GOT3 (cell line): ENCODE measurements at places on chromosomes 5 and 9.

GRCh38 chr9:133919253-133920115 is 72.6 kb downstream of the VAV2 start:
- no peak for DNase-seq

DNA sequence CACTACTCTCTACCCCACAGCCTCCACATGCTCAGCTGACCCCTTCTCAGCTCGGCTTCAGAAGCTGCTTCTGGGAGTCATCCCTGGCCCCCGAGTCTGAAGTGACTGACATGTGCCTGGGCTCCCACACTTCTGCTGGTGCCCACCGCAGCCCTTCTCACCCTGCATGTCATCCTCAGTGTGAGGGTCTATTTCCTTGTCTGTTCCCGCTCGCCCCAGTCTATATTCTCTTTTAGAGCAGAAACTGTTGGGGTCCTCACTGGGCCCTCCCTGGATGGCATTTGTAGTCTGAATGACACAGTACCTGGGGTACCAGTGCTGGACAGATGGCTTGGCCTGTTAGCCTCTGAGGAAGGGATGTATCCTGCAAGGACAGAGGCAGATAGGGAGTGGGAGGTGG is 5.3 kb downstream of the ECSCR start:
- DNase-seq = no peak

- no peak for DNase-seq
These were observed 614.5 kb downstream of the MAT2B start for GRCh38 chr5:164119806-164120447.

DNA sequence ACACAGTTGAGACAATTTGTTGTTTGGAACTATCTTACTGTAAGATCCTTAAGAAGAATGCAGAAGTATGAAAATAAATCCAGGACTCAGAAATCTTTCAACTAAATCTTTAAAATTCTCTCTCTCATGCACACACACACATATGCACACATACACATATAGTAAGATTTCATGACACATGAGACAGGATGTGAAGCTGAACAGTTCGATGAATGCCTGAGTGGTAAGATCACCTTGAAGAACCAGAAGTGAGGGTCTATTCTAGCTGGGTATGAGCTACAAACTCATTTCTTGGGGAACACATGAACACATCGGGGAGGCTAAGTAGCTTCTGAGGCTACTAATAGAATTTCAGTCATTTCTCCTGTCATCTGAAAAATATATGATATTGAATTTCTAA is 153.6 kb downstream of the TMC1 start:
- DNase-seq = no peak

DNA sequence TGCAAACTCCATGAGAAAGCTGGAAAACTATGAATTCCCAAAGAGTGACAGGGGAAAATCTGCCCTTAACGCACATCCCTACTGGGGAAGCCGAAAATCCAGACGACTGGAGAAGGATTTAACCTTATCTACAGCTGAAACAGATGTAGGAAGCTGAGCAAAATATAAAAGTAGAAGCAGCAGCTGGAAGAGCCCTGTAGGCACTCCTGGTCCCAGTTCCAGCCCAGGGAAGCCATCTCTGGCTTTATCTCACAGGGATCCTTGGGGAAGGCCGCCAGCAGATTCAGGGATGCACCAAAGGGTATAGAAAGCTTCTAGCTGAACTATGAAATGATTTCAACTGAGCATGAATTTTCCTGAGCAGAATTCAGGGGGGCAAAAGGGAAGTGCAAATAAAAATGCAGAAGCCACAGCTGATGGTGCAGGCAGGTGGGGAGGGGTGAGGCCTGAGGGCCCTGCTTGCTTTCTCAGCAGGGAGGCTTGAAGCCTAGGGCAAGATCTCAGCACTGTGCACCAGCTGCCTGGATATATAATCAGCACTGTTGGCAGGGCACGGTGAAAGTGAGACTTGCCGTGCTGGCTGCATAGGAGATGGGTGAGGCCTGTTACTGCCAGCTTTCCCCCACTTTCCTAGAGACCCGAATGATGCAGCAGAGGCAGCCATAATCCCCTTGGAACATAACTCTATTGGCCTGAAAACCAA is 2019.5 kb upstream of the NUDT12 start:
- no peak for DNase-seq

- no peak for DNase-seq
These were observed 7.1 kb upstream of the PCSK1 start for GRCh38 chr5:96440185-96440538.

DNA sequence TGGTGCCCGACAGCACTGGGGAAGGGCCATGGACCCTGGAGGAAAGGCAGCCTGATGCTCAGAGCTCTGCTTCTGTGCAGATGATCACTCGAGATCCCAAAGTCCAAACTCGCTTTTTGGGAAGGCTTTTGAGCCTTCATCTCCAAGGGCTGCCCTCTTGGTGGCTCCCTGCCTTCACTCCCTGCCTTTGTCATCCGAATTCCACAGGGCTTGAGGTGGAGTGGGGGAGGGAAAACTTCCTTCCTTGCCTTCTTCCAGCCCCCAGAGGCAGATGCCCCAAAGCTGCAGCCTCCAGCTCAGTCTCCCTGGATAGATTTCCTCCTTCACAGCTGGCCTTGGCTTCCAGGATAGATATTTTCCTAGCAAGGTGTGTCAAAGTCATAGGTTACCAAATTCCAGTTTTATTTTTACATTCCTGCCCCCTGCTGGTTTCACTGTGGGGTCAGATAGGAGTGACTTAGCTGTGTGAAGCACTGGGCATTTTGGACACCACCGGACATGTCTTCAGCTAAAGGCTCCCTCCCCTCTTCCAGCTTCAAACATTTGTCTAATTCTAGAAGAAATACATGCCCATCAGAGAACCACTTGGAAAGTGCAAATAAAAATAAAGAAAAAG is 268.2 kb downstream of the HSPA4 start:
- no peak for DNase-seq

DNA sequence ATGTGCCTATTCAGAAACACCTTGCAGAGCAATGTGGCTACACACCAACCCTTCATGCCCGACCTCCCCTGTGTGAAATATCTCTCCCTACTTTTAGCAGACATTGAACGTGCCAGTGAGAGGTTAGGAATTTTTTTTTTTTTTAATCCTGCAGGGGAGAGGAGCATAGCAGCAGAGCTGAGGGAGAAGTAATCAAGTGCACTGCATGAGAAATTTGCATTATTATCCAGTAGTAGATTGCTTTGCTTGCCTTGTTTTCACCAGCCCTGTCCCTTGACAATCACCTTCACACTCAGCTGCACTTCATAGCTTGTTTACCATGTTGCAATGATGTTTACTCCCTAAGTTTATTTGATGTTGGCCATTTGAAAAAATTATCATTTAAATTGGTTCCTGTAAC is 489.6 kb upstream of the ZNF608 start:
- no peak for DNase-seq

DNA sequence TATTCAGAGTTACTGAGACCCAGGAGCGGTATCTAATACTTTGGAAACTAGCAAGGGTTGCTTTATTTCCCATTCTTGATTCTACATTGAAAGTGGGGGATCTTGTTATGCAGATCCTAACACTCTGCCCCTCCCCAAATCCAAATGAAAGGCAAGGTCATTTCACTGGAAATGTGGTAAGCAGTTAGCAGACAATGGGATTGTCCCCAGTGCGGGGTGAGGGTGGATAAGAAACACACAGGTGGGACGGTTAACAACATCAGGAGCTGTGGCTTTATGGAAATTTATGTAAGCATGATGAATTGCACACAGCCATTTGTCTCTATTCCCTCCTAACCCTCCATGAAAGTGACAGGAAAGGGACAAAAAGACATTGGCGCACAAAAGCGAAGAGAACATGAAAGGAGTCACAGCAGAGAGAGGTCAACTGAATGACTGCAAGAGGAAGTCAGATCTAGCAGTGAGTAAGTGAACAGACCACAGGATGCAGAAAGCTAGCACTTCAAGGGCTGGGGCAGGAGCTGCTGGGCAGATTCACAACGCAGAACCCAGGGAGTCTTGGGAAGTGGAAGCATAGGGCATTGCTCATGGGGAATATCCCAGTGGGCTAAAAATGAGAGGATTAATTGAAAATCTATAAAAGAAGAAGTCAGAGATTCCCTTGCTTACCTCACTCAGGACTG is 184.4 kb downstream of the HSD17B3 start:
- DNase-seq = no peak

DNA sequence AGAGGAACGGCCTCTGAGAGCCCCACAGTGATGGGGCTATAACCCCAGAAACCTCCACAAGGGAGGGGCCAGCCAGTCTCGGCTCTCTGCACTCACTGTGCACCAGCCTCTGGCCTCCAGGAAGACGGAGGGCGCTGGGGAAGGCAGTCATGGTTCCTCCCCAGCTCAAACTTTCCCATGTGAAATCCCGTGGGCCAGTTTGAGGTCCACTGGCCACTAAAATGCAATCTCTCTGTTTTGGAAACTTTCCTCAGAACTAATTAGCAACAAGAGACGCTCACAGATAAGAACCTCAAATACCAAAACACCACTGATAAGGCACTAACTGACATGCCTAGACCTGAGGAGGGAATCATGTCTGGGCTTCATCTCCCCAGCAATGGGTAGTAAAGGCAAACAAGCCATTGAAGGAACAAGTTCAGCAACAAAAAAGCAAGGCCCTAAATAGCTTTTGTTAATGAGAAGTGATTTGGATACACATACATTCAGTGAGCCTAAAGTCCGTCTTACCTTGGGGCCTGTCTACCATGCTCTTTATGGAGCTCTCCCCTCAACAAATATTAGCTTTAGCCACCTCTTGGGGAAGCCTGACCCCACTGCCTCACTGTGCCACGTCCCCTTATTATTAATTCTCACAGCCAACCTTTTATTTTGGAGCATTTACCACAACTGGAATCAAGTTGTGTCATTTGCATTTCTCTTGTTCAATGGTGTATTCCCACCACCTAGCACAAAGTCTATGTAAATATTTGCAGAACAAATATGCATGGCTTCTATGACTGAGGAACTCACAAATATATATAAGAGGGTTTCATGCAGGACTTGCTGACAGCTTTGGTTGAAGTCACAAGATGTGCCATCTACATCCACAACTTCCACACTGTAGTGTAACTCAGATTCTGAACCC is 56.1 kb upstream of the GLRX start:
- no peak for DNase-seq

GRCh38 chr5:75961818-75962217 is 121.4 kb upstream of the SV2C start:
- DNase-seq = no peak

DNA sequence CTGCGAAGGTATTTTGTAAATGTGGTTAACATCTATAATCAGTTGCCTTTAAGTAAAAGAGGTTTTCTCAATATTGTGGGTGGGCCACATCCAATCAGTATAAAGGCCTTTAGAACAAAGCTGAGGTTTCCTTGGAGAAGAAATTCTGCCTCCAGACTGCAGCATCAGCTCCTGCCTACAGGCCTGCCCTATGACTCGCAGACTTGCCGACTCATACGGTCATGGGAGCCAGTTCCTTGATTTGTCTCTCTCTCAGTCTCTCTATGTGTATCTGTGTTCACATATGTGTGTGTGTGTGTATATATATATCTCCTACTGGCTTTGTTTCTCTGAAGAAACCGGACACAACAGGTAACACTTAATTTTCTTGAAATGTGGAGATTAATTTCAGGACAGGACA is 45.3 kb downstream of the SLC36A1 start:
- DNase-seq = no peak

- DNase-seq = no peak
These were observed 83.2 kb upstream of the SMIM15 start for GRCh38 chr5:61245486-61245885.

GRCh38 chr5:143573568-143574170 is 170.2 kb upstream of the NR3C1 start:
- no peak for DNase-seq

- DNase-seq = no peak
These were observed 8.5 kb upstream of the TNFSF8 start for GRCh38 chr9:114938687-114939575.

DNA sequence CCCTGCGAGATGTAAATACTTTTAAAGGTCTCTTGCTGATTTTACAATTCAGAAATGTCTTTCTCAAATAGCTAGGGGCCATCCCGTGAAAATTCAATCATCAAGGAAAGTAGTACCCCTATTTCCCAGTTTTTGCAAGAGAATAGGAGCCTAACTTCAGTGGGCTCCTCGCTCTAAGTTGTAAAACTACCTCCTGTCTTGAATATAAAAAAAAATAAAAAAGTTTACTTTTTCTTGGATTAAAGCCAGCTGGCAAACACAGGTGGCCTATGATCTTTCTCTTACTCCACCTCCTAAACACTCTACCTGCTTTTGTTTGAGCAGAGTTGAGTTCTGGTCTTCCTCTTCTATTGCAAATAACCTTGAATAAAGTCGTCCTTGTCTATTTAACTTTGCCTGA is 79.4 kb downstream of the SLCO4C1 start:
- no peak for DNase-seq

DNA sequence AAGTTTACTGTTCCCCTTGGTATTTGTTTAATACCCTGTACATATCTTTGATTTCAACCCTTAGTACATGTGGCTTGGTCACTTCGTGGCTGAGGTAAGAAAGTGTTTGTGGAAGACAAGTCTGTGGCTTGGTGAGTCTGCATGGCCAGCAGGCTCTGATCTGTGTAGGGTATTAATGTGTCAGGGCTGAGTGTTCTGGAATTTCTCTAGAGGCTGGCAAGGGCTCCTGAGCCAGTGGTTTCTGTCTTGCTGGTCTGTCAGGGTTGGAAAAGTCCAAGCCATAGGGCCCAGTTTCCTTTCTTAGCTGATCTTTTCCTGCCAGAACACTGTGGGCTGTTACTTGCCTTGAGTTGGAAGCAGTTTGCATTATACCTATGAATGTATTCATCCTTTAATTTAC is 48.0 kb upstream of the FBXL7 start:
- no peak for DNase-seq

DNA sequence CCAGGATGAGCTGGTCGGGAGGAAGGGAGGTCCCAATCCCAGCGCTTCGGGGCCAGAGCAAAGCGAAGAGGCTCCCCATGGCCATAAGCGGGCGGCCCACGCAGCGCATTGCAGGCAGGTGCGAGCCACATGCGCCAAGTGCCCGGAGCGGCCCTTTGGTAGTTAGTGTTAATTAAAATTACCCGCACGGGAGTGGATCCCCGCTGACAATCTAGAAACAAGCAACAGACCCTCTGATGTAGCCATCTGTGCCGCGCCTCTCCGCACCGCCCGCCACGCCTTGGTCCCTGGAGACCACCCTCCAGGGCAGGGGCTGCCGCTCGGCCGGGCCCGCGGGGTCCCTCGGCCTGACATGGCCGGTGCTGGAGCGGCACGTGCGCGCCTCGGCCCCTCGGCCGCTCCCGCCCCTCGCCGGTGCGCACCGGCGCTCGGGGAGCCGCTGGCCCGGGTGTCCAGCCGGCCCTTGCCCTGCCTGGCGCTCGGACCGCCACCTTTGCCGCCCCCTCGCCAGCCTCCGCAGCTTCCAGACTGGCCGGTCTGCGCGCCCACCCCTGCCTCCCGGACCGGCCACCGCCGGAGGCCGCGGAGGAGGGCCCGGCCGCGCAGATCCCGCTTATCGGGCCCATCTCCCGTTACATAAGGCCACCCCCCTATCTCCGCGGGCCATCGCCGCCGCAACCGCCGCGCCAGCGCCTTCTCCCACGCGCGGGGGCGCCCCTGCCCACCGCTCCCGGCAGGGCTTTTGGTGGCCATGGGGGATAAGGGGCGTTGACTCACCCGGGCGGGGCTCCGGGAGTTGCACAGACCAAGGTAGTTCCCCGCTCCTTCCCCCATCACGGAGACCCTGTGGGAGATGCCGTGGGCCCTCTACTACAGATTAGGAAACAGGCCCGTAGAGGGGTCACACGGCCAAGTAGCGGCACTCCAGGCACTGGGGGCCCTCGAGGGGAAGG is 1.9 kb upstream of the IL13 start:
- DNase-seq = no peak
